ENCODE measurements at places on chromosomes 6 and 20.

- DNase-seq = no peak
- peaks cover 20% of the 10 kb centered on the region for H3K4me1 ChIP-seq
- H3K27me3 ChIP-seq = peaks cover 6% of the 10 kb centered on the region
Measured at GRCh38 chr6:79872986-79873385, 74.4 kb downstream of the ELOVL4 start.

GRCh38 chr6:42190554-42191183 lies 4.1 kb downstream of the GUCA1B start:
- peaks cover 10% of the 10 kb centered on the region for H3K4me1 ChIP-seq
- peaks cover 5% of the 10 kb centered on the region for H3K36me3 ChIP-seq
- no peak overlapping the region for H3K4me3 ChIP-seq

- H3K27ac ChIP-seq = no peak overlapping the region
- no peak overlapping the region for H3K4me3 ChIP-seq
- H3K27me3 ChIP-seq = peaks cover 3% of the 10 kb centered on the region
- H3K4me1 ChIP-seq = peaks cover 27% of the 10 kb centered on the region
- no peaks in the 10 kb centered on the region for H3K36me3 ChIP-seq
Measured at GRCh38 chr20:57312138-57312537, 17.5 kb upstream of the SPO11 start.

DNA sequence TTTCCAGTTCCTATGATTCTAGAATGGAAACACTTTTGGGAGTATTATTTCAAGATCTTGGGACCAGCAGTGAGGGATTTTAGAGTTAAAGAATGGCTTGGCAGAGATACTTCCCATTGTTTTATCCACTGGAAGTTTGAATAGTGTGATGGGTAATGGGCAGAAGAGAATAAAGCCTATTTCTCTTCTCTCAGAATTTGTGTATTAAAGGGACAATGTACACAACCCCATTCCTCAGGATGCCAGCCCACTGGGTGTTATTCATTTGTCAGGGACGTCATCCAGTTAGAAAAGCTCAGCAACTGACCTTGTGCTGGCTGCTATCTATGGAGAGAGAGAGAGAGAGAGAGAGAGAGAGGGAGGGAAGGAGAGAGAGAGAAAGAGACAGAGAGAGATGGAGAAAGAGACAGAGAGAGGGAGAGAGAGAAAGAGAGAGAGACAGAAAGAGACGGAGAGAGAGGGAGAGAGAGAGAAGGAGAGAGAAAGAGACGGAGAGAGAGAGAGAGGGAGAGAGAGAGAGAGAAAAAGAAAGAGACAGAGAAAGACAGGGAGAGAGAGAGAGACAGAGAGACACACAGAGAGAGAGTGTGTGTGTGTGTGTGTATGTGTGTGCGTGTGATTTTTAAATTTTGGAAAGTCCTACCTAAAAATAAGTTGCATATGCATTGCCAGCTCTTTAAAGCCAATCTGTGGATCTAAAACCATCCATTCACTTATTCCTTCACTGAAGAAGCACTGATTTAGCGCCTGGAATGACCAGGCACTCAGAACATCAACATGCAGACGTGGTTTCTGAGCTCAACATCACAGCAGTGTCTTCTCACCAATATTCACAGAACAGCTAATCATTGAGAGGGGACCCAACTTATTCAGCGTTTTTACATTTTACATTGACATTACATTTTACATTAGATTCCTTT lies 388.8 kb downstream of the THBS2 start:
- H3K4me3 ChIP-seq = no peak overlapping the region
- H3K27me3 ChIP-seq = peaks cover 4% of the 10 kb centered on the region
- no peak overlapping the region for H3K27ac ChIP-seq

GRCh38 chr6:17987447-17987696 lies at the start of gene KIF13A:
TSS of gene KIF13A (minus strand) at chr6:17987635. CDS start at chr6:17987463, 172 bp downstream.
- peak within 1 kb of the TSS; percentile 97 for H3K27ac ChIP-seq
- peak within 1 kb of the TSS; percentile 96 for H3K4me3 ChIP-seq
- H3K4me1 ChIP-seq = peaks cover 32% of the 10 kb centered on the region
- H3K36me3 ChIP-seq = peaks cover 13% of the 10 kb centered on the region

- DNase-seq = no peak
- H3K4me3 ChIP-seq = peak overlapping the region; percentile 68
- H3K27me3 ChIP-seq = no peaks in the 10 kb centered on the region
- H3K27ac ChIP-seq = peak overlapping the region; percentile 37
- peaks cover 27% of the 10 kb centered on the region for H3K36me3 ChIP-seq
Measured at GRCh38 chr6:100879317-100879716, 1.8 kb downstream of the ASCC3 start.

DNA sequence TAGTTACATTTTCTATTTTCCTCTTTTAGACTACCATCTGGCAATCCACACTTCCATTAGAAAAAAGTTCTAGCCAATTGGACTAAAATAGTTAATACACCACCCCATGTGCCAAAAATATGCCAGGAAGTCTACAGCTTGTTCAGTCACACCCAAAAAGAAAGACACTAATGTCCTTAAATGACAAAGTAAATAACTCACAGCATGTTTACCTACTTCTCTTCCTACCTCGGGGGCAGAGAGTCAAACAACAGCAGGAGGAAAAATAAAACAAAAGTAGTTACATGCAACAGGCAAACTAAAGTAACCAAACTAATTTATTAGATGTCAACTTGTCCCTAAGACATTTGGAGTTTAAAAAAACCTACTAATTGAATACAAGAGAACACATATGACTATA lies 57.0 kb downstream of the UBE3D start:
- H3K36me3 ChIP-seq = peaks cover 41% of the 10 kb centered on the region
- H3K4me3 ChIP-seq = no peak overlapping the region
- H3K27ac ChIP-seq = no peak overlapping the region
- no peak for DNase-seq

DNA sequence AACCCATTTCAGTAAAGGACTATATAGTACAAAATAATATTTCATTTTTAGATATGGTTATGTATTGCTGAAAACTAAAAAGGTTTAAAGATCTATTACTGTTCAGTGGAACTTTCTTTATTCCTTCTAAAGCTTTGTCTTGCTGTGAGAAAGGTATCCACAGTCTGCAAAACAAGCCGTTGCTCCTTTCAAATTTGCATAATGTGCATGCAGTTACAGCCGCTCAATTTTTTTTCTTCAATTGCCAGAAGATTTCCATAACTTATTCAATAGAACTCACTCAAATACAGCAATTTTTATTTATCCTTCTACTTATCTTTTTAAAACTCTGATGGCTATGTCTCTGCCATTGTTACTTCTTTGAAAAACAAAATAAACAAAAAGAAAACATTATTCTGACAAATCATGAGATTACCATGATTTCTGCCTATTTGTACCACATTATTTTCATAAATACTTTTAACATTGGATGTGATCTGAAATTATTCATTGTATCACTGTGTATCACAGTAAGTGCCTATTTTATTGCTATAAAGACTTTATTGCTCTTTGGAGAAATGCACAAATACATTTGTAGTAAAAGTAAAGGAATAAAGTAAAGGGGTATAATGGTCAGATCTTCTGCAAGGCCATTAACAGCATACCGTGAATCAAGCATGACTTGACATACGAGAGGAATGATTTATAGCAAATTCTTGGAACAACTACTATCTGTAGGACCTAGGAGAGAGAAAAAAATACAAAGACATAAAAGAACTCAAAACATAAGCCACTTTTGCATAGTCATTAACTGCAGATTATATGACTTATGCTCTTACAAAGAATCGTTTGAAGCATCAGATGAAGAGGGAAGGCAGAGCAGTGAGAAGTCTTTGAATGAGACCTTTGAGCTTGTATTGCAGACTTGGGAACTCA lies 29.6 kb upstream of the HBS1L start:
- no peaks in the 10 kb centered on the region for H3K27me3 ChIP-seq
- H3K4me3 ChIP-seq = no peak overlapping the region
- peaks cover 7% of the 10 kb centered on the region for H3K36me3 ChIP-seq
- DNase-seq = no peak

- H3K36me3 ChIP-seq = no peaks in the 10 kb centered on the region
- no peak for DNase-seq
Measured at GRCh38 chr20:62656919-62657588, 14.8 kb downstream of the SLCO4A1 start.

- H3K27me3 ChIP-seq = no peaks in the 10 kb centered on the region
- no peak overlapping the region for H3K4me3 ChIP-seq
- no peak for DNase-seq
- peaks cover 65% of the 10 kb centered on the region for H3K36me3 ChIP-seq
- peak overlapping the region; percentile 83 for H3K27ac ChIP-seq
Measured at GRCh38 chr6:105364243-105364642, 38.6 kb downstream of the PREP start.

DNA sequence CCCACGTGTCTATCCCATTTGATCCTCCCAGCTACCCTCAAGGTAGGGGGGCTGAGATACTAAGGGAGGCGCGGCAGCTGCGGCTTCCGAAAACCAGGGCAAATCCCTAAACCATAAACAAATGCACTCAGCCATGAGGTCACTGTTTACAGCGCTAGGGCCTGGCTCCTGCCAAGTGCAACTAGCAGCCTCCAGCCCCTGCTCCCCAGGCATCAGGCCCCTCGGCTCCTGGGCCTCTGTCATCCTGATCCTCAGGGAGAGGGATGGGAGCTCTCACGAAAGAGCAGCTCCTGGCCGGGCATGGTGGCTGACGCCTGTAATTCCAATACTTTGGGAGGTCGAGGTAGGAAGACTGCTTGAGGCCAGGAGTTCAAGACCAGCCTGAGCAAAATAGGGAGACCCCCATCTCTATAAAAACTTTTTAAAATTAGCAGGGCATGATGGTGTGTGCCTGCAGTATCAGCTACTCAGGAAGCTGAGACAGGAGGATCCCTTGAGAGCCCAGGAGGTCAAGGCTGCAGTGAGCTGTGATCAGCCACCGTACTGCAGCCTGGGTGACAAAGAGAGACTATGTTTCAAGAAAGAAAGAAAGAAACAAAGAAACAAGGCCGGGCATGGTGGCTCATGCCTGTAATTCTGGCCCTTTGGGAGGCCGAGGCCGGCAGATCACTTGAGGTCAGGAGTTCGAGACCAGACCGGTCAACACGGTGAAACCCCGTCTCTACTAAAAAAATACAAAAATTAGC lies 42.5 kb upstream of the TLDC2 start:
- H3K27me3 ChIP-seq = peaks cover 2% of the 10 kb centered on the region
- H3K4me1 ChIP-seq = peaks cover 59% of the 10 kb centered on the region
- DNase-seq = peak; percentile 17
- H3K36me3 ChIP-seq = peaks cover 29% of the 10 kb centered on the region

DNA sequence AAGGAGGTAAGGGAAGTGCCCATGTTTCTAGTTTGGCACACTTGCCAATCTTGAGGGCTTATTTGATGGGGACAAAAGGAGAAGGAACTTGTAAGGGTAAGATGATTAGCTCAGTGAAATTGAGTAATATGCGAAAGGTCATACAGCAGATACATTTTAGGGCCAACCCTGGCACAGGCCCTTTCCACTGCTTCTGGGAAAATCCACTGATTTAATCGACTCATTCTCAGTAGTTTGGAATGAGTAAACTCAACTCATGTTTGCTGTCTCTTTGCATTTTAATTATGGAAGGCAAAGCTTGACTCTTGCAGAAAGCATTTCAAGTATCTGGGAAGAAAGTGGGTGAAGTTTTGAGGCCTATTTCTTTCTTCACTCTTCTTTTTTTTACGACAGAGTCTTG lies 20.0 kb downstream of the PHF20 start:
- no peak for DNase-seq
- H3K4me3 ChIP-seq = no peak overlapping the region

DNA sequence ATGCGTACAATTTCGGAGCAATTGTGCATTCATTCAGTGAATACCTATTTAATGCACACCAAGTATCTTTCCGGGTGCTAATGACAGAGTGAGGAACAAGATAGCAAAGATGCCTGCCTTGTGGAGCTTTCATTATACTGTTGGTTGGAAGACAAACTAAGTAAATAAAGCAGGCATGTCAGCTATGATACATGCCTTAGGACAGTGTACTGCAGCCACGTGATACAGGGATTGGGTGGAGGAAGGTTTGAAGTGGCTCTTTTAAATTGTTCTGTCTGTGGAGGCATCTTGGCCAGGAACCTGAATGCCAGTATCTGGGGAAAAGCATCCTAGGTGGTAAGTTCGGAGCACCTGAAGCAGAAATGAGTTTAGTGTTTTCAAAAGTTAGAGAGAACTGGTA lies 3.0 kb upstream of the OTOR start:
- H3K4me1 ChIP-seq = no peaks in the 10 kb centered on the region
- no peak overlapping the region for H3K27ac ChIP-seq
- no peak for DNase-seq
- H3K36me3 ChIP-seq = peaks cover 11% of the 10 kb centered on the region
- no peak overlapping the region for H3K4me3 ChIP-seq
- peaks cover 11% of the 10 kb centered on the region for H3K27me3 ChIP-seq

GRCh38 chr20:31903627-31904386 lies 33.4 kb downstream of the TTLL9 start:
- peaks cover 4% of the 10 kb centered on the region for H3K4me1 ChIP-seq
- H3K4me3 ChIP-seq = no peak overlapping the region
- no peaks in the 10 kb centered on the region for H3K27me3 ChIP-seq
- no peak overlapping the region for H3K27ac ChIP-seq
- no peak for DNase-seq
- H3K36me3 ChIP-seq = no peaks in the 10 kb centered on the region

DNA sequence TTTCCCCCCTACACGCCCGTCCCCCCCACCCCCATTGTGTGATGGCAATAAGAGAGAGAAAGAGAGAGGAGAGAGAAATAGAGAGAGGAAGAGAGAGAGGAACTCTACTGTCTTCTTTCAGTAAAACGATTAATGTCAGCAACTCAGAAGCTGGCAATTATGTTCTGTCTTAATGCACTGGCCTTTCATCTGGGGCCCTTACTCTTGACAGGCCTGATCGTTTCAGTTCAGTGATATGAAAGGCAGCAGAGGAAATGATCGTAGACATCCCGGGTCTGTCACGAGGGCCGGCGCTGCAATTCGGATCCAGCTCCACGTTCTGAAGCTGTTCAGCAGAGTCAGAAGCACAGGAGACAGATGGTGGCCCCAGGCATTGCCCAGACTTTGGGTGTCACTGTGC lies 308.9 kb downstream of the ZNF217 start:
- no peak for DNase-seq
- no peak overlapping the region for H3K4me3 ChIP-seq
- H3K36me3 ChIP-seq = peaks cover 5% of the 10 kb centered on the region
- no peaks in the 10 kb centered on the region for H3K27me3 ChIP-seq
- H3K27ac ChIP-seq = no peak overlapping the region
- H3K4me1 ChIP-seq = no peaks in the 10 kb centered on the region

DNA sequence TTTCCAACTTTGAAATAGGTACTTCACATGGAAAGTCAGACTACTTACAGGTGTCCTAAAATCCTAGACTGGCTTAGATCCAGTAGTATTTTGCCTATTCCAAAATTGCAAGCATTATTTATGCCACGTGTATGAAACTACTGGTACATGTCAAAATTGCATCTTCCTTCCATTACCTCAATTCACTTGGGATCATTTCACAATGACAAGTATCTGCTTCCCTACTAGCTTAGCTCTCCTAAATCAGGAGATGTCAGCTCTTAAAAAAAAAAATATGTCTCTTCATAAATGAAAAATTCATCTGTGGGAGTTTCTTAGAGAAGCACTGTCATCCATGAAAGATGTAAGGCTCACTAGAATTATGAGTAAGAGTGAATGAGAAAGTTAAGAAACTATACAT lies 466.6 kb upstream of the MANEA start:
- H3K4me3 ChIP-seq = no peak overlapping the region

Data from nephron progenitor cell (in vitro differentiated cells).